ENCODE measurements at places on chromosomes 4 and X.

DNA sequence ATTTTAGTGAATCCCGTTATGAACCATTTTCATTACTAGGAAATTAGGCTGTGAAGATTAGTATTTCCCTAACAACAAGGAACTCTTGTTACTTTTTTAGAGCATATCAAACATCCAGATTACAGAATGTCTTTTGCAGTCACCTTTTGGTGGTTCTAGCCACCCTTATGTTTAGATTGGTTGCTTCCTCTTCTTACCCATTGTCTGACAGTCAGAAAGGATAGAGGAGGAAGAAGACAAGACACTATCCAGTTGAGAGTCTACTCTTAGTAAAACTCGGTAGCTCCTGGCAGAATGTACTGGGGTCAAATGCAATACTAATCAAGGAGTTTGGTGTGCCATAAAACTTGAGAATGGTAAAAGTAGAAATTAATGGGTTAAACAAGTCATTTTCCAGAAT, 1.6 kb upstream of the GUCY1A1 start:
- no peak for DNase-seq

DNA sequence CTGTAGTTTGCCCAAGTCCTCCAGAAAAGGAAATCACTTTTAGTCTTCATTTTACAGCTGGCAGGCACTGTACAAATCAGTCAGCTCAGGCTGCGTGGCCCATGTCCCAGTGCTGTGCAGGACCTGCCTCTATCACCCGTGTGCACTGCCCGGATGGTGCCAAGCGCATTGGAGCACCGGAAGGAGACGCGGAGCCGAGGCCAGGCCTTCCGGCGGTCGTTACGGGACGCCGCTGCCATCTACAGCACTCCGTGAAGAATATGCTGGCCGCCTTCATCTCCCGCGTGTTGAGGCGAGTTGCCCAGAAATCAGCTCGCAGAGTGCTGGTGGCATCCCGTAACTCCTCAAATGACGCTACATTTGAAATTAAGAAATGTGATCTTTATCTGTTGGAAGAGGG, at the start of gene PDHA2:
Gene PDHA2, plus strand, starts transcription at position 203 of the 400 bp plus-strand sequence. Its CDS starts 58 bp downstream, at position 261.
- no peak for DNase-seq

DNA sequence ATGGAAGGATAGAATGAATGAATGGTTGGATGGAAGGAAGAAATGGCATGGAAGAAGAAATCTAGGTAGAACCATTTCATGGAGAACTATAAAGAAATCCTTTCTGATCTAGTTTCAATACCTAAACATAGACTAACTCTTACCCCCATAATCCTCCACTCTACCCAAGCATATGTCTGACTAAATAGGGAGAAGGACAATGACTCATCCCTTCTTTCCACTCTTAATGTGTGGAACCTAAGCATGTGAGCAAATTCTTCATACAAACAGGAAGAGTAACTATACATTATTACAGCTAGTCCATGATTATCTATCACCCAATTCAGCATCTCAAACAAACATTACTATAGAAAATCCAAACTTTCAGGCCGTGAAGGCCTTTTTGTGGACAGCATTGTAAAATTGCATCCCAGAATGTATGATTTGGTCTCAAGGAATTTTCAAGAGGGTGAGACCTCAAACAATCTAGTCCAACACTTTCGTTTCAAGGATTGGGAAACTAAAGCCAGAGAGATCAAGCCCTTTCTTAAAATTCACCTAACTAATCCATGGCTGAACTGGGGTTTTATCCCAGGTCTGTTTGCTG, 11.2 kb downstream of the C1QTNF7 start:
- no peak for DNase-seq

DNA sequence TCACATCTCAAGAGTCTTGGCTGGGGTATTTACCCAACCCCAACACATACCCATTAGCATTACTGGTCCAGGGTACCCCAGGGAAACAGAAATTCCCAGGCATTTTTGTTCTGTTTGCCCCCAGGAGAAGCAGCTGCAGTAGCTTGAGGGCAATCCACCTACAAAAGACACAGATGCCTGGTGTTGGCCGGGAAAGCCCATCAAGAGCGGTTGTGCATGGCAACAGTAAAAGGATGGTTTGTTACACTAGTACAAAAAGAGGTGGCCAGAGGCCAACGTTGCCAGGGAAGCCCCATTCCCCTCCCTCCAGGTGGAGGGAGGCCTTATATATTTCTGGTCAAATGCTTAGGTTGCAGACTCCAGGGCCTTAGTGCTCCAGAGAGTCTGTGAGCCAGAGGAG, 637.8 kb downstream of the BCOR start:
- no peak for DNase-seq

DNA sequence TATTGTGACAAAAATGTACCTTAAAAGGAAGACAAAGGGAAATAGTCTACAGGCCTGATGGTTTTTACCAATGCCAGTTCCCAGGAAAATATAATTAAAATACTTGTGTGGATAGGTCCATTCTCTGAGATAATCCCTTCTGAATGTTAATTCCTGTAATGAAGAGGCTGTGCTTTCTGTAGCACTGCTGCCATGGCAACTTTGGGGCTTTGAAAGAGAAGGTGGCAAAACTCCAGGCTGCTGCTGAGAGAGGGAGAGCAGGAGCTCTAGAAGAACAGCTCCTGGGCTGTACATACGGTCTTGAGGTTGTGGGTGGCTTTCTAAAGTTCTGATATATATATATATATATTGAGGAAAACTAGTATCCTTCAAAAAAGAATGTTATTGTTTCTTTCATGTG, 125.4 kb downstream of the PDLIM5 start:
- DNase-seq: peak; percentile 39

DNA sequence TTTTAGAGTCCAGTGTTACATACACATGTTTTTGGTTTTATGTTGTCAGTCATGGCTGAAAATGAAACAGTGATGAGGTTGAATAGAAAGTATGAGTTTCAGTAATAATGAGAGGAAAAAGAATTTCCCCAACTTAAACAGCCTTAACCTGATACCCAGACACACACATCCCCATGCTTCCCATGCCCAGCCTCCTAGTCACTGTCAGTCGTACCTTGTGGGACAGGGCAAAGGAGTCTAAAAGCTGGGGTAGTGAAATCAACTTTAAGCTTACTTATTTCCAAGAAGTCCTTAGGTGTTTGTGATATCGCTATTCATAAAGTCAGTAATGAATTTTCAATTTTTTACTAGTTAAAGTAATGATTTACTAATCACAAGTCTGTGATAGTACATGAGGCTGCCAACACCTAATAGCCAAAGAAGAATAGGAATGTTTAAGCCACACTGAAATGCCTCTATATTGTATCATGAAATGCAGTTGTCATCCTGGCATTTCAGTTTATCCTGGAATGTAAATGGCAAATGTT, 24.3 kb upstream of the GPR34 start:
- no peak for DNase-seq

DNA sequence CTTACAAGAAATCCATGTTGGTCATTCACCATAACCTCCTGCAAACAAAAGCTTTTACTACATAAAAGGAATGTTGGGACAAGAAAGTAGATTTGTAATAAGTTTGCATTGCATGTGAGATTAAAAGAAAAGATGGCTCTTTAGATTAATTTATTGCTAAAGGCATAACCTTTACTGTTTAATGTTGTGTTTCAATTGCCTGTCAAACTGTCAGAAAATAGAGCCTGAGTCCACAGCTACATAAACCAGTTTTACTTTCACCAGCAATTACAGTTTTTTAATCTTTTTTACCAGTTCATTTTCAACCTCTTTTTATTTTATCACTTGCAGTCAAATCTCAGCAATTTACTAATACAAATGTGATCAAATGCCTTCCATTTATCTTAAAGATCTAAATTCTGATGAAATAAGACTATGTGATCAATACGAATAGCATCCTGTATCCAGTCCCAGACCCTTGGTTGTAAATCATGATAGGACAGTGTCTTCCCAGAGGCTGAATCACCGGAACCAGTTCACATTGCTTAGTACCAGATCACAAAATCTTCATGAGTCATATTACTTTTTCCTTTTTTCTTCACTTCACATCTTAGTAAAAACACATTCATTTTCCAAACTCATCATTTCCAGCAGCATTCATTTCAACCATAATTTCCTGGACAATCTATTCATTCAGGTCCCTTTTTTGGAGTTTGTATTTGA, 95.4 kb upstream of the FRG1 start:
- no peak for DNase-seq
